ENCODE measurements at places on chromosomes 3 and 15.

- DNase-seq = no peak
These were observed 192.9 kb downstream of the ADAMTSL3 start for GRCh38 chr15:83846847-83847246.

GRCh38 chr3:39385456-39386090 lies 2.4 kb downstream of the SLC25A38 start:
- DNase-seq = no peak

GRCh38 chr3:94185753-94186152 lies 122.9 kb downstream of the NSUN3 start:
- no peak for DNase-seq

- no peak for DNase-seq
These were observed 858 bp downstream of the NTRK3 start for GRCh38 chr15:88255484-88256278.

- DNase-seq = no peak
These were observed 52.6 kb downstream of the UACA start for GRCh38 chr15:70710714-70711113.

GRCh38 chr3:117523418-117523817 lies 813.8 kb downstream of the TUSC7 start:
- no peak for DNase-seq

DNA sequence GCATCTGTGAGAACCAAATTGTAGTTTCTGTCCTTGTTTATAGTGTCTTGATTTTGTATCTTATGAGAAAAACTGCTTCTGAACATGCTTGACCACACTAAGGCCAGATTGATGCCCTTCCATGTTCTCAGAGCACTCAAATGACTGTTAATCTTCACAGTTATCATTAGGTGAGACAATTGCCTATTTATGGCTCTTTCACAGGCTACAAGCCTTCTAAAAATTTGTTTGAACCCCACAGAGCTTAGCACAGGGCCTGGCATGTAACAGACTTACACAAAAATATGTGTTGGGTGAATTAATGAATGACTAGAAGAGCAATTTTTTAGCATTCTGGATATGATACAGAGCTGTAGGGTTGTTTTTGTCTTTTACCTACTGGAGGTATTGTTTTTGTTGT lies 43.1 kb downstream of the BTLA start:
- no peak for DNase-seq

- DNase-seq = no peak
These were observed 830 bp downstream of the MAP2K5 start for GRCh38 chr15:67543348-67543718.

GRCh38 chr15:96340598-96341512 lies 10.4 kb downstream of the NR2F2 start:
- DNase-seq = peak; percentile 24

DNA sequence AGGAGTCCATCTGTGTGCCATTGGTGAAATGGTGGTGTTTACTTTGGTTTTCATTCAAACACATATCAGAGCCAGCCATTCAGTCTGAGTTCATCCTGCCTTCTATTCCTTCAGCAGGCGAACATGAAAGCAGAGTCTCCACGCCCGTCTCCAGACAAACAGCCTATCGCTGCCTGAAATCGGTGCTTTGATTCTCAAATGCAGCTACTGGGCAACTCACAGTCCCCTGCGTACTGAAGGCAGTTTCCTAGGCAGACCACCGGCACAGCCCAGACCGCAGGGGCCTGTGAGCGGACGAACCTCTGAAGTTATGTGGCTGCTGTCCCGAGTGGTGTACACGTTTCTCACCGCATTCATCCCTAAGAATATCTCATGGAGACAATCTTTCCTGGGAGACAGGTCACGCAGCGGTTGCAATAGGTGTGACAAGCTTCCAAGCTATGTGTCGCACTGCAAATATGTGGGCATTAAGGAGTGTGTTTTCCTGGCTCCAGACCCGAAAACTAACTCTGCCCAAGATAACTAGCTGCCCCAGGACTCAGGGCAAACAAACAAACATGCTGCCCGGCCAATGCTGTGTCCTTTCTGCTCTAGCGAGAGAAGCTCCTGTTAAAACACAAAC lies 16.9 kb upstream of the RYR3 start:
- no peak for DNase-seq

GRCh38 chr15:70569714-70570231 lies 193.6 kb downstream of the UACA start:
- no peak for DNase-seq

- no peak for DNase-seq
These were observed 51.5 kb downstream of the TIMP4 start for GRCh38 chr3:12107071-12107713.

DNA sequence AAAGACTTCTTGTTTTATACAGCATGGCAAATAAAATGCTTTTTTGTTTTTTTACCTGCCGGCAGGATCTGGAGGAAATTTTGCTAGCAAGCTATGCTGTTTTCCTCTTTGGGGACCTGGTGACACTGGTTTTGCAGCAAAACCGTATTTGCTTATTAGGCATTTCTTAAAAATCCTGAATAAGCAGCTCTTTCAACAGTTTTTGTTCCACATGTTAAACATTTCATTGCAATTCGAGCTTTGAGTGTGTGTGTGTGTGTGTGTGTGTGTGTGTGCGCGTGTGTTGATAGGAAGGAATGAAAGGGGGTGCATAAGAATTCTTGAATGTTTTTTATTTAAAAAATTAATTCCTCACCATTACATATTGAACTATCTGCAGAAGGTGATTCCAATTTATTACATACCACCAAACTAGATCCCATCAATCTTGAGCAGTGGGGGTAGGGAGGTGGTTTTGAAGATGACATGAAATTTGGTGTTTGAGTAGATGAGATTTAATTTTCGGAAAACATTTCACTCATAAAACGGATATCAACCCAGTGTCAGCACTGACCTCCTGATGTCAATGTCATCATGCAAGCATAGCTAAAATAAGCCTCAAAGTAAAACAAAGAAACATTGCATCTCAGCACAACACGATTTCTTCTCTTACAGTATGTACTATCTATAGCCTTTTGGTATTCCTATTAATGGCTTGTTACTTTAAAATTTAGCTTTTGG lies 17.3 kb downstream of the ZBTB38 start:
- DNase-seq = no peak

GRCh38 chr15:94258246-94258645 lies 26.9 kb downstream of the MCTP2 start:
- DNase-seq = no peak

GRCh38 chr3:149717391-149718056 lies 34.8 kb downstream of the COMMD2 start:
- DNase-seq = no peak

DNA sequence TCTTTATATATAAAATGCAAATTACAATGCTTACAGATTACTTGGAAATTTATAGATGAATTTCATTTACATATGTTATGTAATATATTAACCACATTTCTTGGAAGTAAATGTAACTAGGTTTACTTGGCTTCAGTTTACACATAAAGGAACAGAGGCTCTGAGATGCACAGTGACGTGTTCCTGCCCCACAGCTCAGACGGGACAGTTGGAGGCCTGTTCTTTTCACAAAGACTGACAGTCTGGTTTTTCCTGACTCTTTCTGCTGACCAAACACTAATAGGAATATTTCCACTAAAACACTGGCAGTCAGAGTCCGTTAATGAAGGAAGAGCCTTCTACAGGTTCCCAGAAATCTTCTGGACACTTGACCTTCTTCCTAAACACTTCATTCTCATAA lies 336.1 kb downstream of the MFSD1 start:
- no peak for DNase-seq

DNA sequence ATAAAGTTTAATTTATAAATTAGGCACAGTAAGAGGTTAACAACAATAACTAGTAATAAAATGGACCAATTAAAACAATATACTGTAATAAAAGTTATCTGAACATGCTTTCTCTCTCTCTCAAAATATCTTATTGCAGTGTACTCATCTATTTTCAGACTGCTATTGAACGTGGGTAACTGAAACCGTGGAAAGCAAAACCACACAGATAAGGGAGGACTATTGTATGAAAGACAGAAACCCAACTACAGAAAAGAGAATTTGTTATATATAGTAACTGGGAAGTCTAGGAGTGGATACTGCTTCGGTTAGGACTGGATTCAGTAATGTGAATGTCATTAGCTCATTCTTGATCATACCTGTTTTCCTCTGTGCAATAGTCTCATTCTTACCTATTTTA lies 119.3 kb upstream of the DAZL start:
- no peak for DNase-seq

DNA sequence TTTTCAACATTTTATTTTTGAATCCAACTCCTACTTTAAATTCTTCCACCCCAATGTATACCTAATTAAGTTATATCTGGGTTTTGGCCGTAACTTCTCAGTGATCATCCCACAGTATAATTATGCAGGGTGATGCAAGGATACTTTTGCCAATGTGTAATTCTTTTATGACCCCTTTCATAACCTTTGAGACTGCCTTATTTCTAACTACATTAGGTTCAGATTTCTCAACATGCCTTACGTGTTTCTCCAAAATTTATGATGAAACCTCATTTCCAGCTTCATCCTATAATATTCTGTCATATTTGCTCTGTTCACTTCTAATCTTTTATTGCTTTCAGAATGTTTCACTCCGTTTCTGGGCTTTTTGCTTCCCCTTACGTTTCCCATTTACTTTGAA lies 1229.6 kb upstream of the ALCAM start:
- no peak for DNase-seq

- no peak for DNase-seq
These were observed 71.1 kb downstream of the EPHB3 start for GRCh38 chr3:184632551-184633236.

DNA sequence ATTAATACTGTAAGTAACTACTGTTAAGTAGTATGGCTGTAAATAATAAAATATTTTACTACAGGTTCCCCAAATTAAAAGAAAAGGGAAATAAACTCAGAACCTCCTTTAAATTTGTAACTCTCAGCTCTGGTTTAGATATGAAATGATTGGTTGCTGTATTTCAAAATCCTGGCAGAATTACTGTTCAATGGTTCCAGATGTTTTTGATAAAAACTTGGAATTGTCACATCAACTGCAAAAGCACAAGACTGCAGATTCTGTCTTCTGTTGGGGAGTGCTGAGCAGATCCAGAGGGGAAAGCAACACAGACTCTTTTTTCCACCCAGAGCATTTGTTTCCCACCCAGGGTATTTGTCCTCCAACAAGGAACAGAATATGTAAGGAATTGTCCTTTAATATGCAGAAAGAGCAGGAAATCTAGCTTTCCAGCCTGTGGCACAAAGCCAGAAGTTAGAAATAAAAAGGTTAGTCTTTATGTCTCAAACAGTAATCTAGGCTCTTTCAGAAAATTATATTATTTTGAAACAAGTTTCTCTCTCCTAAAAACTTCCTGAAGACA lies 178.1 kb downstream of the KLHL25 start:
- DNase-seq = no peak

- no peak for DNase-seq
These were observed 436.9 kb downstream of the FOXP1 start for GRCh38 chr3:71146673-71147072.

- no peak for DNase-seq
These were observed at the start of gene RPS17 for GRCh38 chr15:82540055-82540983. Gene RPS17, minus strand, starts transcription at chr15:82540457. Its CDS starts 29 bp downstream, at chr15:82540428.

Measured in nucleus accumbens (tissue), 56 donors.